ENCODE measurements at places on chromosomes 7 and 10.

GRCh38 chr7:149586646-149587645 is 89.3 kb upstream of the ZNF746 start:
- DNase-seq, result no peak

DNA sequence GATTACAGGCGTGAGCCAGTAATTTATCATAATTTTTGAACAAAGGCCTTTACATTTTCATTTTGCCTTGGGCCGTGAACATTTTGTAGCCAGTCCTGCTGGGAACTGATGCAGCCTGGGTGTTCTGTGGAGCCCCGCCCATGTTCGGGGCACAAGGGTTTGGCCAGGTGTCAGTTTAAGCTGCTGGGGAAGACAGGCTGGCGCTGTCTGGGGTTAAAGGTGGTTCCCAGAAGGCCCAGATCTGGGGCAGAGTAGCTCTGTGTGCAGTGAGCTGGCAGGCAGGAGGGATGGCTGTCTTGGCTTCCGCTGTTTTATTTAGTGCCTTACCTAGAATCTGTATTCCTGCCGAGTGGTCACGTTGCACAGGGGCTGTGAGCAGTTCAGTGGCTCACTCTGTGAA is 50.2 kb downstream of the DOCK1 start:
- DNase-seq, result no peak

DNA sequence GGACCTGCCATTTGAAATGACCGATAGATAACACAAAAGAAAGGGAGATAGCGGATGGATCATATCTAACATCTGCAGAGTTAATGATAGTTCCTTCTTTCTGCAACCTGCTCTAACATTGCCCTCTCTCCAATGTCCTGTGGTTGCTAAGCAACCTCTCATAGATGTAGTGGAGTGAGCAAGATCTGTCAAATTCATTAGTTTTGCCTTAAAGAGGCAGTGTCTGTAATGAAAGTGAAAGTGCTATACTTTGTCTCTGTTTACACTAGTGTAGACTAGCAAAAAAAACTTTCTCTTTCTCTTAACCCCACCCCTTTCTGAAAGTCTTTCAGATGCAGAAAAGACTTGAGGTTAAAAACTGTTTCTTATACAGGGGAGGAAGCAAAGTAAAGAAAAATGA is 1196.9 kb downstream of the SORCS3 start:
- peak; percentile 45 for DNase-seq

DNA sequence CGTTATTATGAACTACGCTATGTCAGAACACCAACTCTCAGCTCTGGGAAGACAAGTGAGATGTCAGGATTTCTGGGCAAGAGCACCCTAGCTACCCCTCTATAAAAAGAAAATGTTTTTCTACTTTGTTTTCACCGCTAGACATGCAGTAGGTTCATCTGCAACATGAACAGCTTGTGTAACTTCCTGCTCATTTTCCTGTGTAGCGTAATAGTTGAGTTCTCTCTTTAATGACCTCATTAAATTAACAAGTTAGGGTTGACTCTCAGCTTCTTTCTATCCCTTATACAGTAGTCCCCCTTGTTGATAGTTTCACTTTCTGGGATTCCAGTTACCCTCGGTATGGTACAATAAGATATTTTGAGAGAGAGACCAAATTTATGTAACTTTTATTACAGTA is 329.4 kb upstream of the ZNF32 start:
- DNase-seq, result no peak

DNA sequence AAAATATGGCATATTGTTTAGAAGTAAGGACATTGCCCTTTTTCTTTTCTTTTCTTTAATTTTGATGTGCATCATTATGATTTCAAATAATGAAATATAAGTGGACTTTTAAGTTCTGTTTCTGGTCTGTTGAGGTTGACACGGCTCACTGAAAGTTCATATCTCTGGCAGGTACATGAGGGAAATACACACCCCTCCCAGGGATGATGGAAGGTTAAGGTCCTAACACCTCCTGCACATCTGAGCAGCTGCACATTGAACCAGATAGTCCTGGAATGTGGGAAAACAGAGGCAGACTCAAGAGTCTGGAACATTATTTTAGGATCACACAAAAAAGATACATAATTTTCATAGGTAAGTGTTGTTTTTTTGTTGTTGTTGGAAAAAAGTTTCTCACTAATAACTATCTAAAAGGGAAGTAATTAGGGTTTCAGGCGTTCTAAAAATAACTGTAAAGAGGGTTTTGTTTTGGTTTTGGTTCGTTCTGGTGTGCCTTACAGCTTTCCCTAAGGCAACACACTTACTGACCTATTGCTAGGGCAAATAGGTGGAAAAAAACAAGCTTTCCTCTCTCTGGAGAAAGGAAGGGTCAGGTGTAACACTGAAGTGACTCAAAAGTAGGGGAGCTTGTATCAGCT is 201.2 kb upstream of the PRKCQ start:
- no peak for DNase-seq

DNA sequence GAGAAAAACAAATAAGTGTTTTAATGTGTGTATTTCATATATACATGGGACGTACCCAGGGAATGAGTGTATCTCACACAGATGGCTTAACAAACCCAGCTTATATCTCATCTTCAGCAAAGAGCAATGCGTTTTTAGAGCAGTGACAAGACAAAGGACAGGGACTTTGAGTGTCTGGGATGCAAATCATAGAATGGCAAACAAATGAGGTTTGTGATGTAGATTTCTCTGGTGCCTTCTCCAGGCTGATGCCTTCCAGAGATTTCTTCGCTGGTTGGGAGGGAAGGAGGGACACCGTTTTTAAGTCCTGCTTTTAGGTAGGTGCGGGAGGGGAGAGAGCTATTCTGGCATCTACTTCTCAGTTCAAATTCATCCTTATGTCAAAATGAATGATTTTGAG is 16.6 kb downstream of the LANCL2 start:
- no peak for DNase-seq

GRCh38 chr7:42233171-42233570 is 3.8 kb downstream of the GLI3 start:
- no peak for DNase-seq

GRCh38 chr7:134548877-134549276 is at the start of gene AKR1B15:
Gene AKR1B15 (plus strand): TSS chr7:134549110. CDS start chr7:134564620, 15,510 bp downstream.
- peak; percentile 76 for DNase-seq

DNA sequence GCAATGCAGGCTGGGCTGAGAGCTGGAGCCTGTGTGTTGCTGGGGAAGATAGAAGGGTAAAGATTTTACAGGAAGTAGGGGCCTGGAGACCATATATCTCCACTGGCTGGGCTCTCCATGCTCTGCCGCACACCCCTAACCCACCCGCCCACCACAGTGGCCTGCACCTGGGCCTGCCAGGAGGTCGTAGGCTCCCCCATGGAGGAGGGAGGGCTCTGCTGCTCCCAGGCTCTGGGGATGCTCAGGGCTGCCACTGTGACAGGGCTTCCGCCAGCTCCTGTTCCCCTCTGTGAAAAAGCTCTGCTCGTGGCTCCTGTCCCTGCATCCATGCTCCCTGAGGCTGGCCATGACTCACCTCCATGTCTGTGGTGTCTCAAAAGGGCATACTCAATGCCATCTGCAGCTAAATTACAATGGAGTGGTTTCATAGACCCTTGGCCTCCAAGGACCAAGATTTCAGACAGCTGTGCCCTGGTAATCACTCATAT is 106.0 kb downstream of the CXCL12 start:
- DNase-seq, result no peak

- DNase-seq, result no peak
Measured at GRCh38 chr10:42911359-42911758, 128.8 kb downstream of the BMS1 start.

GRCh38 chr10:92238586-92239098 is 52.2 kb downstream of the CPEB3 start:
- no peak for DNase-seq

- DNase-seq, result no peak
Measured at GRCh38 chr7:28480595-28480994, 68.3 kb downstream of the CREB5 start.

- no peak for DNase-seq
Measured at GRCh38 chr7:68544851-68545250, 1053.4 kb upstream of the AUTS2 start.

- no peak for DNase-seq
Measured at GRCh38 chr10:133379152-133379800, at the start of gene PAOX. Gene PAOX (plus strand): TSS chr10:133379262. CDS start chr10:133379317, 55 bp downstream.

GRCh38 chr7:80957226-80957777 is 38.5 kb upstream of the SEMA3C start:
- DNase-seq, result no peak

- no peak for DNase-seq
Measured at GRCh38 chr10:115883372-115883771, 389.6 kb downstream of the GFRA1 start.

GRCh38 chr7:32116436-32116835 is 46.2 kb upstream of the PDE1C start:
- DNase-seq, result no peak

DNA sequence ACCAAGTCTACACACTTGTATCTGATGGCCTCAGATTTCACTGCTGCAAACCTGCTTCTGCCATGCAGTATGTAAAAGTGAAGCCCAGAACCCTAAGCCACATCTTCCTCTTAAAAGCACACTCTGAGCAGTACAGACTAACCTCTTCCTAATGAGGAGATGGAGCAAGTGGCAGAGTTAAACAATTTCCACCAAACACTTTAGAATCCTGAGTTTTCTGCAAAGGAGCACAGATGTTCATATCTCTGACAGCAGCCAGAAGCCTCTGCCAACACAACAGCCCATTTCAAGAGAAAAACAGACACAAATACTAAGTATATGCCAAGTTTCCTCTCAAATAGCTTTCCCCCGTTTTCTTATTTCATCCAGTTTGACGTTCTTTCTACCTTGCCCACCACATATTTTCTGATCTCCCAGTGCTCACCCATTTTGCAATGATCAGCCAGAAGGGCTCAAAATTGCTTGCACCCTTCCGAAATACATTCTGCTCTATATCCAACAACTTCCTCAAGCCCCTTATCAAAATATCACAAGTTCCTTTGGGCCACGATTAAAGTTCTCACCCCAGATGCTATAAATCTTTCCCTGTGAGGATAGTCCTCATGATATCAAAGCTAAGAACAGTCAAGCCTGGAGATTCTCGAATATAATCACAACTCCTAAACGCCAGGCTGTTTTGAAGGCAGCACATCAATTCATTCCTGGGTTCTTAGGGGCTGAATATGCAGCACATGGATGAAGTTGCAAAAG is 27.5 kb downstream of the ELMO1 start:
- DNase-seq, result no peak

DNA sequence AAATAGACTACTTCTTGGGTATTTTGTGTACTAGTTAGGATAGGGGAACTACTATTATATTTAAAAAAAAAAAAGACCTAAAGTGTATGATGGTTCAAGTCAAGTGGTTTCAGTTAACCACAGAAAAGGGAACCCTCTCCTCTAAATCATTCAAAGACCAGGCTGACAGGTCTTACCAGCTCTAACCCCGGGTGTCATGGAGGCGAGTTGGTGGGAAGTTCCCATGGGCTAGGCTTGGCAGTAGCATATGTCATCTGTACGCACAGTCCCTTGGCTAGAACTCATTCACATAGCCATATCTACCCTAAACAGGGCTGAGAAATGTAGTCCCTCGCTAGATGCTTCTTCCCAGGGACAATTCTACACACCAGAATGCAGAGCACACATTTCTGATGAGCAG is 37.7 kb upstream of the KCNMA1 start:
- DNase-seq, result no peak

DNA sequence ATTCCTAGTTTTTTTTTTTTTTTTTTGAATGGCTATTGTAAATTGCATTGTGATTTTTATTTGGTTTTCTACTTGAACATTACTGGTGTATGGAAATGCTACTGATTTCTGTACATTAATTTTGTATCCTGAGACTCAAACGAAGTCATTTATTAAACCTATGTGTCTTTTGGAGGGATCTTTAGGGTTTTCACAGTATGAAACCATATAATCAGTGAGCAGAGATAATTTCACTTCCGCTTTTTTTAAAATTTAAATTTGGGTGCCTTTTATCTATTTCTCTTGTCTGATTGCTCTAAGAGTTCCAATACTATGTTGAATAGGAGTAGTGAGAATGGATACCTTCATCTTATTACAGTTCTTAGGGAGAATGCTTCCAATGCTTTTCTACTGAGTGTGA is 102.7 kb downstream of the ZWINT start:
- DNase-seq, result no peak

GRCh38 chr10:18601321-18601720 is 50.1 kb downstream of the NSUN6 start:
- no peak for DNase-seq

DNA sequence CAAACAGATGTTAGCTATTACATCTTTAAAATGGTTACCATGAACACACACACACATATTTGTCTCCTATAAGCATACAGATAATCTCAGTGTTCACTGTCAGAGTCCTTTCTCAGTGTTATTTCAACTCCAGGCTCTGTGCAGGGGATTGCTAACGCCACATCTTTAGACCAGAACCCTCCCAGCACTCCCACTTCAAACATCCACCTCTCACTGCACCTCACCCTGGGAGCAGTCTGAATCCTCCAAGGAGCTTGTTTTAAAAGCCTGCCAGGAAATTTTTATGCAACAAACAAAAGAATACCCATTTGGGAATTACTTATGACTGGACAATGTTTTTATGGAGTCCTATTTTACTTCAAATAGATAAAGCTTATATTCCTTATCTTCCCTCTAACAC is 107.4 kb downstream of the PARD3 start:
- no peak for DNase-seq

- no peak for DNase-seq
Measured at GRCh38 chr7:158310924-158311666, 276.5 kb downstream of the PTPRN2 start.

GRCh38 chr7:131895541-131896164 is 339.2 kb upstream of the PODXL start:
- DNase-seq, result peak; percentile 7

DNA sequence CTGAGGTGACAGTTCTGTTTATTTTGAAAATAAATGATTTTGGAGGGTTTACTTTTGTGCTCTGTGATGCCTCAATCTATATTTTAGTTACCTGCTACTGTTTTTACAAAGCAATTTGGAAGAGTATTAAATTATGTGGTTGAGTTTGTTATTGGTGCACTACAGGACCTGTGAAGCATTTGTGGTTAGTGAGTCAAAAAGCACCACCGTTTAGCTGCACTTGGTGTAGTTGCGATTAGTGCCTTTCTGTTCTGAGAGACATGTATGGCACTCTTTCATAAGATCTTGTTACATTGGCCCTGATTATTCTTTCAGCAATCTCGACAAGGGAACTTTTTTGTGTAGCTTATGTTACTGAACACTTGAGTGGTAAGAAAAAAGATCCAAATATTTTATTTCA is 132.2 kb downstream of the BBS9 start:
- peak; percentile 76 for DNase-seq

- no peak for DNase-seq
Measured at GRCh38 chr10:31304291-31304970, 14.6 kb upstream of the ZEB1 start.

DNA sequence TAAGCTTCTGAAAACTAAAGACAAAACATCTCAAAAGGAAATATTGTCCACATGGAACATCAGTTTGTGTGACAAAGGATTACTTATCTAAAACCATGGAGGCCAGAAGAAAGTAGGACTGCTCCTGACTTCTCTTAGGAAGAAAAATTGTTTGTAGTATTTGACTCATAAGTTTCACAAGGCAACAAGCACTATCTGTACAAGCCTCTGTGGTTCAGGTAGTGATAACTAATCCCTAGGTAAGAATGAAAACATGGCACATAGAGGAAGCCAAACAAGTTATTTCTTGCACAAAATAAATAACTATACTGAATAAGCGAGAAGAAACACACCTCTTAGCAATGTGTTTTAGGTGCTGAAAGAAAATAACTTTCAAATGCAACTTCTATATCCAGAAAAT is 30.3 kb downstream of the TFPI2 start:
- no peak for DNase-seq
